ENCODE measurements at places on chromosomes 3 and 15.

- DNase-seq: peak; percentile 51
Measured at GRCh38 chr3:9947025-9947995, 4.9 kb downstream of the PRRT3 start.

DNA sequence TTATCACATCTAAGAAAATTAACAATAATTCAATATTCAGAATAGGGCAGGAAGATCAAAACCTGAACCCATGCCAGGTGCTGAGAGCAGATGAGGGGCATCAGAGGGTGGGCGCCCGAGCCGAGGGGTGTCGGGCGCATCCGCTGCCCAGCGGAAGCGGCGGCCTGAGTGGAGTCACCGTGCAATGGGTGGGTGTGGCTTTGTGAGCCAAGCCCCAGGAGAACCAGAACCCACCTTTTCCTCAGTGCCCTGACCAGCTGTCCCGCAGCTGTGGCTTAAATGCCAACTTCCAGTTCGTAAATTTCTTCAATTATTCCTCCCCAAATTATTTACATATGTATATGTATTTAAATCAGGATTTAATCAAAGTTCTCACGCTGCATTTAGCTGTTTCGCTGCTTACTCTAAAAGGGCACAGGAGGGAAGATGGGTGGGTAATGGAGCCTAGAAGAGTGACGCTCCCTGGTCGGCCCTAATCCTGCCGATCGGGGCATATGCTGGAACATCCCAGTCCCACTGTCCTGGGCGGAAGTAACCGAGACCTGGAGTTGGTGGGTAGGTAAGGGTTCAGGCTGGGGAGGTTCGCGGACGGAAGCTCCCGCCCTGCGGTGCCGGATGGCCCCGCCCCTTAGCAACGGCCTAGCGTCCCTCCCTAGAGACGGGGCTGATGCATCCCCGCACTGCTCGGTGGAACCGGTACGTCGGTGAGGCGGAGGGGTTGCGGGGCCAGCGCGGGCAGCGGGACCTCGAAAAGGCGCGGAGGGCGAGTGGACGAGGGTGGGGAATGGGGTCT is 1.3 kb downstream of the DNAH1 start:
- DNase-seq: no peak

DNA sequence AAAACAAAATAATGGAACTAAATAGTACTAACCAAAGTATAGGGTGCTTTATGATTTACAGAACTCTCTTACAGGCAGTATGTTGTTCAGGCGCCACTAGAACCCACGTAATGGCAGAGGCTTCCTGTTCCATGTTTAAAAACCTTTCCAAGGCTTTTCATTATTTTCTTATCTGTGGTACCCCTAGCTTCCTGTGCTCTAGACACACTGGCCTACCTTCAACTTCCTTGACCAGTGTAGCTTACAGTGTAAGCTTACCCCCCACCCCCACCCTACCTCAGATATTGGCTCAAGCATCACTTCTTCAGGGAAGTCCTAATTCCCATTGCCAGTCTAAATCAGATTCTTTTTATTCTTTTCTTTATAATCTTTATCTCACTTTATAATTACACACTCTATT is 2.9 kb downstream of the NR2C2 start:
- no peak for DNase-seq

- DNase-seq: no peak
Measured at GRCh38 chr3:117705011-117705410, 995.4 kb downstream of the TUSC7 start.

DNA sequence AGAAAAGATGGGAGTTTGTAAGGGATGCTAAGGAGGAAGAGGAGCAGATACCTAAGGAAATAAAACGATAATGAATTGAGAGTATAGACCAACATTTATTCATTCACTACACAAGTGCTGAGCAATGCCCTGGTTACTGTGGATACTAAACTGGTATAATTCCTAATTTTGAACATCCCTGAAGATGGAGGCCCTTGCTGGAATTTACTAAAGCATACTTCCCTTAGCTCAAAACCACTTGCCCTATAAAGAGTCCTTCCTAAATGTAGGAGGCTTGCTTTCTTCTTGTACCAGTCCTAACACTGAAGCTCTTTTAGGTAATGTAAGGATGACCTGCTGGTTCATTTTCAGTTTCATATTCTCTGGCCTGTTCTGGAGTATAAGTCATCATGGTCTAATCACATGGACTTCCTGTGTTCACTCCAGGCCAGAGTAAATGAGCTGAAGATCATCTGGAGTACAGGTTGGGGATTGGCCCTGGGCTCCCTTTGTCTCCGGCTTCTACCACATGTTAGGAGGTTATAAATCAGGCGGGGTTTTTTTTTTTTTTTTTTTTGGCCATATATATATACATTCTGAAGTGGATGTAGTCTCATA is 40.1 kb upstream of the MTMR10 start:
- DNase-seq: no peak

DNA sequence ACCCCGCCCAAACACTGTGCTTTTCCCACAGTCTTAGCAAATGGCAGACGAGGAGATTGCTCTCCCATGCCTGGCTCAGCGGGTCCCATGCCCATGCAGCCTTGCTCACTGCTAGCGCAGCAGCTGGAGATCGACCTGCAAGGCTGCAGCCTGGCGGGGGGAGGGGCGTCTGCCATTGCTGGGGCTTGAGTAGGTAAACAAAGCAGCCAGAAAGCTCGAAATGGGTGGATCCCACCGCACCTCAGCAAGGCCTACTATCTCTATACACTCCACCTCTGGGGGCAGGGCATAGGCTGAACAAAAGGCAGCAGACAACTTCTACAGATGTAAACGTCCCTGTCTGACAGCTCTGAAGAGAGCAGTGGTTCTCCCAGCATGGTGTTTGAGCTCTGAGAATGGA is 27.2 kb upstream of the WDR5B start:
- no peak for DNase-seq

DNA sequence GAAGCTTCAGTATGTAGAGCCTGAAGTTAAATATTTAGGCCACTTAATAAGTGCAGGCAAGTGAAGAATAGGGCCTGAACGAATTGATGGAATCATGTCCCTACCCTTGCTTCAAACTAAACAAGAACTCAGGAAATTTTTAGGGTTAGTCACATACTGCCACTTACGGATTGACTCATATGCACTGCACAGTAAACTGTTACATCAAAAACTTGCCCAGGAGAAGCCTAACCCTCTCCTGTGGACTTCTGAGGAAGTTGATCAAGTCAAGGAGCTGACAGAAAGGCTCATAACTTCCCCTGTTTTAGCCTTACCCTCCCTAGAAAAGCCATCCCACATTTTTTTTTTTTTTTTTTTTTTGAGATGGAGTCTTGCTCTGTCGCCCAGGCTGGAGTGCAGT is 20.6 kb upstream of the KBTBD12 start:
- no peak for DNase-seq

GRCh38 chr15:39539466-39539865 is 41.4 kb upstream of the THBS1 start:
- DNase-seq: no peak

DNA sequence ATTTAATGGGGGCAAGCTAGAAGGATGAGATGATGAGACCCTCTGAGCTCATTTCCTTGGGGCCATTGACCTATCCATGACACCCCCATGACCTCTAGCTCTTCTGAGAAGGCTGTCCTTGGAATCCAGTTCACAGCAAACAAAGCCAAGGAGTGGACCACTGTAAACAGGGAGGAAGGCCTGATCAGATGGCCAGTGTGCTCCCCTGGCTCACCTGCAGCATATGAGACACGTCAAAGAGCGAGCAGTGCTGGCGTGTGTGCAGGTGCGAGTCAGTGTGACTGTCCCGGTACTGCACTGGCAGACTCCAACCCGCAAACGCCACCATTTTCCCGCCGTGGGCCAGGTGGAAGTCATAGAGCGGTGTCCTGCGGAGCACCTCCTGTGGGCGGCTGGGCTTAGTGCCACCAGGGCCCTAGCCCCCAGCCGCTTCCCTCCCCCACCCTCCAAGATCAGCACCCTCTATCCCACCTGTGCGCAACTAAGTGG is 339 bp downstream of the AMT start:
- DNase-seq: no peak

DNA sequence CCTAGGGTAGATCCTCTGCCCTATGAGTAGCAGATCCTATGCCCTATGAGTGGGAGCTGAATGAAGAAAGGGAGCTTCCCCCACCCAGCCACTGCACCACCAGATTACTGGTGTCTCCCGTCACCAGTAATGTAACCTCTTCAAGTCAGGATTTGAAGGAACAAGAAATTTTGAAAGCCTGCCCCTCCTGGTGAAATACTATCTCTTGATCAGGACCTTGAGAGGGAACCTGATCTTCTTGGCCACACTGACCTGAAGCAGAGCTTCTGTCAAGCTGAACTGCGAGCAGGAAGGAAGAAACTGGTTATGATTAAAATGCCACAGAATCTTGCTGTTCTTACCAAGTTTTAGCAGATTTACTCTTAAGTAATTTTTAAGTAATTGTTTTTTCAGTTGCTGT is 62.8 kb downstream of the RSL24D1 start:
- no peak for DNase-seq

- no peak for DNase-seq
Measured at GRCh38 chr3:17709236-17709810, 33.1 kb downstream of the TBC1D5 start.

GRCh38 chr3:141690431-141691072 is 47.5 kb upstream of the RNF7 start:
- DNase-seq: peak; percentile 78

DNA sequence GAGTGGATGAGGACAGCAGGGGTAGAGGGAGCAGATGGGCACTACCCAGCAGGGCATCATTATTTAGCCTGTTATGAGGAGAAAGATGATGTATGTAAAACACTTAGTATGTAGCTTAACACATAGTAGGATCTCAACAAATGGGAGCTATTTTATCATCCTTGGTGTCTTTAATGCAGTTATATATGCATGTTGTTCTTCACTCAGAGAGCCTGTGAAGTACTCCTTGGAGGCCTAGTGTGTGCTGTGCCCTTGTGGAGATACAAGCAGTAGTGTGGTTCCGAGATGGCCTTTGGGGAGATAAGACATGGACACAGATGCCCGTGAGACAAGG is 124.2 kb downstream of the LIPC start:
- DNase-seq: no peak

DNA sequence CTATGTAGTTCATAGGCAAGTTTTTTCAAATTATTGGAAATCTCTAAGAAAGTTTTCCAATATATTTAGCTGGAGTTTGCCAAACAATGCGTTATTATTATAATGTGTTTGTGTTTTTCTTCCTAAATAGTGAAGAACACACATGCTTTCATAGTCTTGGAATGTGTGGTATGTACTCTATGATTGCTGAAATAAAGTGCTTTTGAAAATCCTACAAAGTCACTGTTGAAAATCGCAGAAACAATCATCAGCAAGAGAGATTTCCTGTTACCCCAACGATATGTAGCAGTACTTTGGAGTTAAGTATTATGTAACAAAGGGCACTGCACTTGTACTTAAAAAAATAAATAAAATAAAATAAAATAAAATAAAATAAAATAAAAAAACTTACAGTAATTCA is 796.2 kb downstream of the NAALADL2 start:
- DNase-seq: no peak

DNA sequence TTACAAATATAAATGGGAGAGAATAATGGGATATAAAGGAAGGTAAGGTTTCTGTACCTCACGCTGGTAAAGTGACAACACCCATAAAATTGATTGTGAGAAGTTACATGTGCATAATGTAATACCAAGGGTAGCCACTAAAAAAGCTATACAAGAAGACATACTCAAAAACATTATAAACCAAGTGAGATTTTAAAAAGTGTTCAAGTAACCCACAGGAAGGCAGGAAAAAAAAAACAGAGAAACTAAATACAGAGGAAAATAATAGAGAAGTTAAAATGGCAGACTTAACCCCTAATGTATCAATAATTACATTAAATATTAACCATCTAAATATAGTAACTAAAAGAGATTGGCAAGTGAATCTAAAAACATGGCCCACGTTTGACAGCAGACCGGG is 76.3 kb downstream of the PCSK6 start:
- no peak for DNase-seq

- no peak for DNase-seq
Measured at GRCh38 chr3:34213478-34213877, 415.0 kb downstream of the PDCD6IP start.

DNA sequence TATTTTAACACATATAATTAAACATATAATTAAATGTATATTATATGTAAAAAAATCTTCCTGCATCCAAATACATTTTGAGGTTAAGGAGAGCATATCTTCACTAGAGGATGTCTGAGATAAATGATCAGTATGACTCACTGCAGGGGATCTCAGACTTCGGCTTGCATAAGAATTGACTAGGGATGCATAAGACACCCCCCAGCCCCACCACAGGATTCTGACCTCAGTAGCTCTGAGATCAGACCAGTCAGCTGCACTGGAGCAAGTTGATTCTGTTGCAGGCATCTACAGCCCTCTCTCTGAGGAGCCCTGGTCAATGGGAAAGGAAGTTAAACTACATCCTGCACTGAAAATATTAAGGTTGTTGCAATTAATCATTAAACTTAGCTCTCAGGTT is 29.0 kb upstream of the TBC1D21 start:
- DNase-seq: no peak

- no peak for DNase-seq
Measured at GRCh38 chr3:10833855-10834414, 17.9 kb downstream of the SLC6A11 start.

- peak; percentile 37 for DNase-seq
Measured at GRCh38 chr3:29181872-29182271, 99.0 kb upstream of the RBMS3 start.

DNA sequence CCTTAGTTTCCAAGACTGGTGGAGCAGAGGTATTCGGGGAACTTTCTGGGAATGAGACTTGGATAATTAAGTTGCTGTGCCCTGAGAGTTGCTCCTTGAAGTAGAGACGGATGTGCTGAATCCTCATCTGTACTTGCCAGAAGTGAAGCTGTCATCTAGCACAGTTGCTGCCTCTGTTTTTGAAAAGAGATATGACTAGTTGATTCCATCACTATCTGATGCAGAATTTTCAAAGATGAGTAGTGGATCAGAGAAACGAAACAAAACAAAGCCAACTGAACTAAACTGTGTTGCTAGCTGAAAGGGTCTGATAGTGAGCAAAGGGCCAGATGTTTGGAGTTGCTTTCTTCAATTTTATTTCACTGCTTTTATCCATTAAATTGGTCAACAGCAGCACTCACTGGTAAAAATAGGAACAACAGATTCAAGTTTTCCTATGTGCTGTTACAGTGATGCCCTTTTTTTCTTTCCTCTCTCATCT is 52.7 kb downstream of the MITF start:
- DNase-seq: peak; percentile 94

- DNase-seq: no peak
Measured at GRCh38 chr3:28215407-28215806, 26.0 kb upstream of the CMC1 start.

- DNase-seq: no peak
Measured at GRCh38 chr3:120410541-120410940, 40.3 kb downstream of the FSTL1 start.

GRCh38 chr3:123547881-123548519 is 36.9 kb downstream of the HACD2 start:
- DNase-seq: no peak

GRCh38 chr3:181974198-181974597 is 262.5 kb downstream of the SOX2 start:
- DNase-seq: no peak

GRCh38 chr15:51110171-51110570 is 15.5 kb upstream of the TNFAIP8L3 start:
- no peak for DNase-seq

GRCh38 chr3:172258624-172259023 is 189.6 kb downstream of the GHSR start:
- no peak for DNase-seq

GRCh38 chr15:78359041-78359808 is 19.1 kb downstream of the CRABP1 start:
- no peak for DNase-seq

GRCh38 chr3:136671921-136672320 is 80.3 kb downstream of the STAG1 start:
- DNase-seq: no peak

GRCh38 chr3:102573483-102574028 is 138.7 kb downstream of the ZPLD1 start:
- DNase-seq: no peak

Measured in pons (tissue), 1 donor.